Stimulated activated CD8-positive, alpha-beta memory T cell treated with anti-CD3 and anti-CD28 coated beads, Interleukin-15, amount 100 ng/mL, for 4 hours (primary cell): ENCODE measurements at places on chromosomes 12 and 14.

- no peak for DNase-seq
Observed at GRCh38 chr12:99920353-99920960, 64.3 kb downstream of the ANKS1B start.

- DNase-seq = no peak
Observed at GRCh38 chr14:75311356-75311755, 32.7 kb downstream of the FOS start.

DNA sequence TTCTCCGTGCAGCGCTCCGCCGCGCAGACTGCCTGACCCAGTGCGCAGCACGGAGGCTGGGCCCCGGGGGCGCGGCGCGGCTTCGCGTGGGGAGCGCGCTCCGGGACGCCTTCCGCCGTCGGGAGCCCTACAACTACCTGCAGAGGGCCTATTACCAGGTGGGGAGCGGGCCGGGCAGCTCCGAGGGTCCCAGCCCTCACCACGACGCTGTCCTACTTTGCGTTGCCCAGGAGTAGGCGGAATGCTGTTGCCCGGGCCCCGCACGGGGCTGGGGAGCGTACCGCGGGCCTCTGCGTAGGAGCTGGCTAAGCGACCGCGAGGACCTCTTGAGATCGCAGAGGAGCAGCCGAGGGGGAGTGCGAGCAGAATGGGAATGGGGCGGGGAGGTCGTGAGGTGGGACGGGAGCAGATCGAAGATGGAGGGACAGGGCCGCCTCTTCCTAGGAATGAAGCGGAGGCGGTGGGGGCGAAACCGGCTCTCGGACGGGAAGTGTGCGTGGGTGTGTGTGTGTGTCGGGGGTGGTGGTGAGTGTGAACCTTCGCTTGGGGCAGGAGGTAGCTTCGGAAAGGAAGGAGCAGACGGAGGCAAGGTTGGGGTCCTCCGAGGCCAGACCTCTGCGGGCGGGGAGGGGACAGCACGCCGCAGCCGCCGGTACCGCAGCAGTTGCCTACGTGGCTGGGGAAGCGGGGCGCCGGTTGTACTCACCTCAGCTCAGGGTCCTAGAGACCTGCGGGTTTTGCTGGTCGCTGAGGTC, 751 bp downstream of the P3H3 start:
- no peak for DNase-seq

- DNase-seq = no peak
Observed at GRCh38 chr12:27343255-27344000, 10.8 kb downstream of the BMAL2 start.

DNA sequence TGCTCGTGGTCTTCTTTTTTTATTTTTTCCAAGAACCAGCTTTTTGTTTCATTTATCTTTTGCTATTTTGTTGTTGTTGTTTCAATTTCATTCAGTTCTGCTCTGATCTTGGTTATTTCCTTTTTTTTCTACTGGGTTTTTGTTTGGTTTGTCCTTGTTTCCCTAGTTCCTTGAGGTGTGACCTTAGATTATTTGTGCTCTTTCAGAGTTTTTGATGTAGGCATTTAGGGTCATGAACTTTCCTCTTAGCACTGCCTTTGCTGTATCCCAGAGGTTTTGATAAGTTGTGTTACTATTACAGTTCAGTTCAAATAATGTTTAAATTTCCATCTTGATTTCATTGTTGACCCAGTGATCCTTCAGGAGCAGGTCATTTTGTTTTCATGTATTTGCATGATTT, 3.3 kb upstream of the SERPINA11 start:
- no peak for DNase-seq
